Non-pigmented ciliary epithelial cell (primary cell): ENCODE measurements at places on chromosomes 3 and 15.

GRCh38 chr3:24229468-24230221 is 265.0 kb downstream of the THRB start:
- no peak for DNase-seq

GRCh38 chr3:10160925-10161324 is 3.8 kb upstream of the IRAK2 start:
- no peak for DNase-seq

DNA sequence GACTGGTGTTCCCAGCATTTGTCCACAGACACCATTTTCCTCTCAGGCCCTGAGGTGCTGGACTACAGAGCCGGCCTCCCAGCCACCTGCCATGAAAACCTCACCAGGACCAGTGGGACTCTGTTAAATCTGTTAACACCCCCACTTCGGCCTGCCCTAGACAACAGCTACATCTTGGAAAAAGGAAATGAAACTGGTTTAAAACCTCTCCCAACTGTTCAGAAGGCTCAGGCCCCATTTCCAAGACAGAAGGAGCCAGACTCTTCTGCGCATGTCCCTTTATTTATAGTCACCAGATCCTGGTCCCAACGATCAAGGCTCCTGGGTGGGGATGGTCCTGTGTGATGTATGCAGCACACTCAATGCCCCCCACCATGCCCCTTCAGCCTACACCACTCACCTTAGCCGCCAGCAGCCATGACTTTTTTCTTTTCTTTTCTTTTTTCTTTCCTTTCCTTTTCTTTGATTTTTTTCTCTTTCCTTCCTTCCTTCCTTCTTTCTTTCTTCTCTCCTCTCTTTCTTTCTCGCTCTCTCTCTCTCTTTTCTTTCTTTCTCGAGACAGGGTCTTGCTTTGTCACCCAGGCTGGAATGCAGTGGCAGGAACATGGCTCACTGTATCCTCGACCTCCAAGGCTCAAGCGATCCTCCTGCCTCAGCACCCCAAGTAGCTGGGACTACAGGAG is 25.5 kb upstream of the FLNB start:
- no peak for DNase-seq

DNA sequence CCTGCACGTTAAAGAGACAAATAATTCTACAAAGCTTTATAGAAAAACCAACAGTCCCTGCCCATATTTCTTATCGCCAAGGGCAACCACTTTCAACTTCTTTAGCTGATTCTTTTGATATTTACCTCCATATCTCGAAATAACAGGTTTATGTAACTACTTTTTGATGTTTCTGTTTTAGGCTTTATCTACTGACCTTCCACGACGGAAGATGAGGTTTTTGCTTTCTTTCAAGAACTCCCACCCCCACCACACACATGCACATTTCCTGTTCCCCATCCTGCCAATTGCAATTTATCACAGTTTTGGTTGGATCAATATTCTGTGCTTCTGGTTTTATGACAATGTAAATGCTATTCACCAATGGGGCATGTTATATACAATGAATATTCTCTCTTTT is 330.4 kb upstream of the ICE2 start:
- DNase-seq = no peak

DNA sequence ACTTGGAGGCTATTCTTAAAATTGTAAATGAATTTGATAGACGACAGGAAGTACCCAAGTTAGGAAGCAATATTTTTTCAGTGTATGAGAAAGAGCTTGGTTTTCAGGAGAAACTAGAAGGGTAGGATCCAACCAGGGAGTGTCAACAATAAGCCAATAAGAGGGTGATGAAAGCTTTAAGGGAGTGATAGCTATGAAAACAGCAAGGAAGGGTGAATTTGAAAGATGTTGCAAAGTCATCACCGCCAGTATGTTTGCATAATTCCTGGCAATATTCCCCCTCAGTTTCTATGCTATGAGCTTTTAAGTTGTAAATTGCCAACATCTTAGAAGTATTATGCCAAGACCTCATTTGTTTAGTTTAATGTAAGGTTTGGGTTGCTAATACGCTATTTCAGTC is 11.8 kb upstream of the CSTA start:
- no peak for DNase-seq

GRCh38 chr3:151037746-151038477 is 47.6 kb upstream of the MED12L start:
- peak; percentile 88 for DNase-seq

GRCh38 chr15:74723754-74724334 is 1.5 kb downstream of the CYP1A1 start:
- no peak for DNase-seq
